ENCODE measurements at places on chromosomes 6 and 20.

DNA sequence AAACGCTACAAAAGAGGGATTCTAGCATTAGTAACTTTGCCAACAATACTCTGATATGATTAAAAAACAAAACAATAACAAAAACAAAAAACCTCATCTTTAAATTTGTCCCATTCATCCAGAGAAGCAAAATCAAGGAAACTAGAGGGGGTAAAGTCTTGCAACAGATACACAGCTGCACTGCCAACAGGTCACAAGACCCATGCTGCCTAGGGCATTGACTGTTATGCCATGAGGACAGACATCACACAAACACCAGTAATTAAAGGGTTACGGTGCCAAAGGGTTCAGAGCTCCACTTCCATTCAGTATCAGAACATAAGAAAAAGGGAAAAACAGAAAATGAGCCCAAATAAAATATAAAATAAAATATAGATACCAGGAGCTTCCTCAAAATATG lies 1.6 kb downstream of the TBC1D20 start:
- no peak overlapping the region for H3K27ac ChIP-seq
- H3K27me3 ChIP-seq: no peaks in the 10 kb centered on the region
- peak overlapping the region; percentile 98 for H3K4me3 ChIP-seq
- DNase-seq: peak; percentile 28
- H3K36me3 ChIP-seq: no peaks in the 10 kb centered on the region

DNA sequence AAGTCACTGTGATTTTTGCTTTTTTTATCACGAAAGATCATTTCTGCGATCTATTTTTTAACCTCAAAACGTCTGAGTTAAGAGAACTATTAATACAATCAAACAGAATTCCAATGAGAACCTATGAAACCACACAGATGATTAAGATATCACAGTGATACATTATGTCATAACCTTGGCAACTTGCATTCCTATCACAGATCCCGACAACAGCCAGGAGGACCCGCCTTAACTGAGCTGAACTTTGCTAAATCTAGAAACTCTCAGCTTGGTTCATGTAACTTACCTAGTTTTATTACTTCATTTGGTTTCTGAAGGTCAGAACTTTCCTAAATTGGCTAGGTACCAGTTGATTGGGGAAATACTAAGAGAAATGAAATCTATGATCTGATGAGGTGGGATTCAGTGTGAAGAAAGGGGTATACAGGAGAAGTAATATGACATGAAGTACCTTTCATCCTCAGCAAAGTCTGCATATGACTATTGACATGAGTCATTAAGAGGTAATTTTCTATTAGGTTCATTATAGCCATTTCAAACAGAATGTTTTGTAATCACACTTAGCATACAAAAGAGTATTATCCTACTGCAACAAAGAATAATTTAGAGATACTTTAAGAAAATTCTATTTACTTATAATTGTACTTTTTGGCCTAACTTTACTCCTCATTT lies 11.2 kb downstream of the LYRM4 start:
- no peak overlapping the region for H3K27ac ChIP-seq
- H3K4me1 ChIP-seq: peaks cover 6% of the 10 kb centered on the region
- H3K4me3 ChIP-seq: no peak overlapping the region
- H3K27me3 ChIP-seq: no peaks in the 10 kb centered on the region

DNA sequence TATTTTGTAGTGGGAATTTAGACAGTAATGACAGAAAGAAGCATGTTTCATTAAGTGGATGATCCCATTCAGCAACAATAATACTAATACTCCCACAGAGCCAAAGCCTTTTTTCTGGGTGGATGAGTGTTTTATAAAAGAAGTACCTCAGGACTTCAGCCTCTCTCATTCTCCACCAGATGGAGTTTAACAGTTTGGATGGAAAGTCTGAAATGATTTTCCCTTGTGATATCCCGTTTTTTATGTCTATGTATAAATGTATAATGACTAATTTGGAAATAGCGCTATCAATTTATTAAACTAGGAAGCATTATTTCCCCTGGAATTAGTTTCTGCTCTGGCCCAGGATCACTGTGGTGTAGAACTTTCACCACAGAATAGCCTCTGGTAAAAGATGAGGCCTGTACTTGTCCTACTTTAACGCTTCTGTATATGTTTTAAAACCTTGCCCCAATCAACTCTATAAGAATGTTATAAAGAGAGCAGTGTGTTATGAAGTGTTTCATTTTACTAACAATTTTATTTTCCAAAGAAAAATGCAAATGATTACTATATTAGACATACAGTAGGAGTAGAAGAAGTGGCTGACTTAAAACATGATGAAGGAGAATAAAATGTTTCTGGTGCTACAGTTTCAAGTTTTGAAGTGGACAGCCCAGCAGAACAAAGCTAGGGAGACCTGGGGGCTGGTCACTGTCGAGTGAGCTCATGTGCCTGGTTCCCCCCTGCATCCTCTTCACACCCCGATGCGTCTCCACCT lies 135.6 kb downstream of the HIVEP1 start:
- H3K36me3 ChIP-seq: no peaks in the 10 kb centered on the region
- no peaks in the 10 kb centered on the region for H3K27me3 ChIP-seq
- no peak overlapping the region for H3K4me3 ChIP-seq
- peak overlapping the region; percentile 83 for H3K27ac ChIP-seq
- H3K4me1 ChIP-seq: peaks cover 4% of the 10 kb centered on the region

DNA sequence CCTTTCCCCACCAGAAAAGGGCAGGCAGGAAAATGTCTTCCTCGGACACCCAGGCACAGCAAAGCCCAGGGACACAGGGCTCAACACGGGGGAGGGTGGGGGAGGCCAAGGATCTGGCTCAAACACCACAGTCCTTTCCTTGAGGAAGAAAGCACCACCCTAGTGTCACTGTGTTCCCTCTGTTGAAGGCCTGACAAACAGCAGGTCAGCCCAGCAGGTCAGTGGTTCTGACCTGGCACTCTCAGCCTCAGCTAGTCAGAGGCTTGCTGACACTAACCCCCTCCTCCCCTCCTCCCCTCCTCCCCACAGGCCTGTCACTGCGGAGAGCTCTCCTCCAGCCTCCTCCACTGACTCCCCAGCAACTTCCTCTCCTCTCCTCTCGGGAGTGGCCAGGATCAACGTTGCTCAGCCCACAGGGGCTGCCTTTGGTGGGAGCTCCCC lies 239.6 kb downstream of the LRFN2 start:
- no peak overlapping the region for H3K4me3 ChIP-seq
- no peaks in the 10 kb centered on the region for H3K4me1 ChIP-seq
- no peaks in the 10 kb centered on the region for H3K36me3 ChIP-seq

- H3K4me3 ChIP-seq: no peak overlapping the region
- no peak for DNase-seq
- no peaks in the 10 kb centered on the region for H3K36me3 ChIP-seq
- no peak overlapping the region for H3K27ac ChIP-seq
These were observed 47.0 kb upstream of the MANEA start for GRCh38 chr6:95530176-95530819.

GRCh38 chr6:127900935-127901334 lies at the start of gene THEMIS:
Gene THEMIS, minus strand, starts transcription at chr6:127901058. Its CDS starts 126 bp downstream, at chr6:127900932.
- H3K4me1 ChIP-seq: no peaks in the 10 kb centered on the region
- no peak for DNase-seq
- no peak within 1 kb of the TSS for H3K4me3 ChIP-seq
- H3K27ac ChIP-seq: no peak within 1 kb of the TSS

DNA sequence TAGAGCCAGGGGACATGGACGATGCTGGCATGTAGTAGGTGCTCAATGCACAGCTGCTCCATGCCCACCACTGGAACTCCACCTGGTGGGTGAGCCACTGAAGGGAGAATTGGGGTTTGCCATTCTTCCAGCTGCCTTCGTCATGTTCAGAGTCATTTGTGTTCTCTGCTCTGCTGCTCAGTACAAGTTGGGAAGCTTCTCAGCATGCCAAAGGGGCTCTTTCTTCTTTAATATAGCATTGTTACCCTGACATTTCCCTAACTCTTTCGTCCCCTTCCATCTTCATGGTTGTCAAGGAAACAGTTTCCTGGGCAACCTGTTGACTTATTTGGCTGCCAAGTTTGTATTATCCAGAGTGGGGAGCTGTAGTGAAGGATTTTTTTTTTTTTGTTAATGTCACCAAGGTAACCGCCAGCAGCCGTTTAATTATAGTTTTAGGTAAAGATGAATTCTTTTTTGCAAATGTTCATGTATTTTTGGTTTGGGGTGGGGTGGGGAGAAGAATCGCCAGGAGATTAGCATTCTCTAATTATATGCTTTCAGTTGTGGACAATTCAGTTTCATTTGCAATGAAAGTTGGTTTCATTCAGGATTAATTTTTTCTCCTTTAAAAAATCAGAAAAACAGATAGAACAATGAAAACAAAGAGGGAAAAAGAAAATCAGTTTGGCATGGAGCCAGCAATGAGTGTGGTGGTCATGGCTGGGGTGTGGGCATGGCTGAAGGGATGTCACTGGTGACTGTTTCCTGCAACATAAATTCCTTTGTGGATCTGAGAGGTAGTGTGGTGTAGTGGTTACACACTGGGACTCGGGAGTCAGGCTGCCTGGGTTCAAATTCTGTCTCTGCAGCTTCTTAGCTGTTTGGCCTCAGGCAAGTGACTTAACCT lies 73.0 kb upstream of the KCNG1 start:
- H3K27ac ChIP-seq: no peak overlapping the region
- H3K27me3 ChIP-seq: peaks cover 80% of the 10 kb centered on the region
- DNase-seq: no peak
- H3K36me3 ChIP-seq: no peaks in the 10 kb centered on the region
- no peak overlapping the region for H3K4me3 ChIP-seq

DNA sequence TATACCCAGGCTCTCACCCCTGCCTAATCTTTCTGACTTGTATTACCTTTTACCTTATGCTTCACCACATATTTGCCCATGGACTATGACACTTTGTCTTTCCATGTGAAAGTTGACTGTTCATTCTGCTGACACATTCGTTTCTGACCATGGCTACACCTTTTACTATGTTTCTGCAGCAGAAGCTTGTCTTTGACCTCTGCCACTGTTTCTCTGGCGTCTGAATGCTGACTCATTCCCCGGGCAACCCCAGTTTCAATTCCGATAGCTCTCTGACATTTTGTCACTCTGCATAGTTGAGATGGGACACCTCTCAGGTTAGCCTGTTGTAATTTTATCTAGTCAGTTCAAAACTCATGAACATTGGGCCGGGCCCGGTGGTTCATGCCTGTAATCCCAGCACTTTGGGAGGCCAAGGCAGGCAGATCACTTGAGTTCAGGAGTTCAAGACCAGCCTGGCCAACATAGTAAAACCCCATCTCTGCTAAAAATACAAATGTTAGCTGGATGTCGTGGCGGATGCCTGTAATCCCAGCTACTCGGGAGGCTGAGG lies 50.7 kb downstream of the SLC26A8 start:
- H3K27me3 ChIP-seq: no peaks in the 10 kb centered on the region
- no peak overlapping the region for H3K27ac ChIP-seq
- no peaks in the 10 kb centered on the region for H3K4me1 ChIP-seq
- no peak overlapping the region for H3K4me3 ChIP-seq

DNA sequence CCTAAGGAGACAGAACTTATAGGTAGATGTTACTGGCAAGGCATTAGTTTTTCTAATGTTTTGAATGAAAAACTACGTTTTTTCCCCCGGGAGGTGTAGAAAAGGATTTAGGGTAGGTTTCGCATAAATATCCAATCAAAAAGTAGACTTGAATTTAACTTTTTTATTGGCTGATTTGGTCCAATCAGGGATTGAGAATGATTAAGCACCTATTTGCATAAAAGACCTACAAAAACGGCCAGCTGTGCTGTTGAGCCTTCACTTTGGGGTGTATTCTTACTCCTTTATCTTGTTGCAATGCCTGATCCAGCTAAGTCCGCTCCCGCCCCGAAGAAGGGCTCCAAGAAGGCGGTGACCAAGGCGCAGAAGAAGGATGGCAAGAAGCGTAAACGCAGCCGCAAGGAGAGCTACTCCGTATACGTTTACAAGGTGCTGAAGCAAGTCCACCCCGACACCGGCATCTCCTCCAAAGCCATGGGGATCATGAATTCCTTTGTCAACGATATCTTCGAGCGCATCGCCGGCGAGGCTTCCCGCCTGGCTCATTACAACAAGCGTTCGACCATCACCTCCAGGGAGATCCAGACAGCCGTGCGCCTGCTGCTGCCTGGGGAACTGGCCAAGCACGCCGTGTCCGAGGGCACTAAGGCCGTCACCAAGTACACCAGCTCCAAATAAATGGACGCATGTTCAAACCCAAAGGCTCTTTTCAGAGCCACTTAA lies 113.5 kb upstream of the BTN3A2 start:
- peak overlapping the region; percentile 55 for H3K27ac ChIP-seq
- peaks cover 7% of the 10 kb centered on the region for H3K4me1 ChIP-seq
- no peaks in the 10 kb centered on the region for H3K27me3 ChIP-seq
- peak; percentile 95 for DNase-seq
- no peaks in the 10 kb centered on the region for H3K36me3 ChIP-seq

- no peaks in the 10 kb centered on the region for H3K36me3 ChIP-seq
- H3K27ac ChIP-seq: no peak overlapping the region
- no peaks in the 10 kb centered on the region for H3K27me3 ChIP-seq
- no peaks in the 10 kb centered on the region for H3K4me1 ChIP-seq
- no peak for DNase-seq
These were observed 493.2 kb upstream of the CHD6 start for GRCh38 chr20:42111349-42111748.

GRCh38 chr6:111734068-111735061 lies 128.7 kb upstream of the TRAF3IP2 start:
- DNase-seq: peak; percentile 43
- H3K36me3 ChIP-seq: peaks cover 39% of the 10 kb centered on the region
- peaks cover 17% of the 10 kb centered on the region for H3K4me1 ChIP-seq
- no peak overlapping the region for H3K27ac ChIP-seq
- H3K27me3 ChIP-seq: no peaks in the 10 kb centered on the region

GRCh38 chr6:11206576-11206975 lies 25.9 kb downstream of the NEDD9 start:
- no peaks in the 10 kb centered on the region for H3K27me3 ChIP-seq
- H3K4me1 ChIP-seq: peaks cover 9% of the 10 kb centered on the region
- H3K4me3 ChIP-seq: no peak overlapping the region
- no peak for DNase-seq
- peak overlapping the region; percentile 93 for H3K27ac ChIP-seq

- DNase-seq: no peak
- no peaks in the 10 kb centered on the region for H3K36me3 ChIP-seq
- no peak overlapping the region for H3K4me3 ChIP-seq
- no peaks in the 10 kb centered on the region for H3K4me1 ChIP-seq
- no peak overlapping the region for H3K27ac ChIP-seq
- peaks cover 44% of the 10 kb centered on the region for H3K27me3 ChIP-seq
These were observed 17.1 kb downstream of the XKR7 start for GRCh38 chr20:31984981-31985471.

DNA sequence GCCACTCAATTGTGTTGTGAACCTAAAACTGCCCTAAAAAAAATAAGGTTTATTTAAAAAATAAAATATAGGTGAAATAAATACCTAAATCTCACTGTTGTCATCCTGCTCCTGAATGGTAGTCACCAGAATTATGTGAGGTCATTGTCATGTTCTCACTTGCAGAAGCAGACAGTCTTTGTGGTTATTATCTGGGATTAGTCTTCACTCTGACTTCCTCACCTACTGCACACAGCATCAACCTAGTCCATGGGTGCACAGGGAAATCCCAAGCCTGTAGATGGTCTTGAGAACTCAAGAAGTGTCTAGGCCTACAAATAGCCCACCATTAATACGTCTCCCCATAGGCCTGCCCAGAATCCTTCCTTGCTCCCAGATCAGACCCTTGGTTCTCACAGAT lies 97.0 kb downstream of the FOXF2 start:
- peaks cover 7% of the 10 kb centered on the region for H3K4me1 ChIP-seq
- no peak for DNase-seq
- no peaks in the 10 kb centered on the region for H3K36me3 ChIP-seq
- H3K27me3 ChIP-seq: no peaks in the 10 kb centered on the region
- no peak overlapping the region for H3K4me3 ChIP-seq

GRCh38 chr6:109164331-109164730 lies 69.0 kb downstream of the CEP57L1 start:
- H3K36me3 ChIP-seq: peaks cover 29% of the 10 kb centered on the region
- no peaks in the 10 kb centered on the region for H3K27me3 ChIP-seq
- no peak overlapping the region for H3K27ac ChIP-seq
- no peaks in the 10 kb centered on the region for H3K4me1 ChIP-seq
- no peak overlapping the region for H3K4me3 ChIP-seq
